CD4-positive, alpha-beta T cell treated with Interleukin-15 for 4 hours (primary cell): ENCODE measurements at places on chromosomes 16 and 17.

GRCh38 chr17:75345514-75346167, 56.4 kb upstream of the SLC25A19 start:
- DNase-seq, result peak; percentile 37

DNA sequence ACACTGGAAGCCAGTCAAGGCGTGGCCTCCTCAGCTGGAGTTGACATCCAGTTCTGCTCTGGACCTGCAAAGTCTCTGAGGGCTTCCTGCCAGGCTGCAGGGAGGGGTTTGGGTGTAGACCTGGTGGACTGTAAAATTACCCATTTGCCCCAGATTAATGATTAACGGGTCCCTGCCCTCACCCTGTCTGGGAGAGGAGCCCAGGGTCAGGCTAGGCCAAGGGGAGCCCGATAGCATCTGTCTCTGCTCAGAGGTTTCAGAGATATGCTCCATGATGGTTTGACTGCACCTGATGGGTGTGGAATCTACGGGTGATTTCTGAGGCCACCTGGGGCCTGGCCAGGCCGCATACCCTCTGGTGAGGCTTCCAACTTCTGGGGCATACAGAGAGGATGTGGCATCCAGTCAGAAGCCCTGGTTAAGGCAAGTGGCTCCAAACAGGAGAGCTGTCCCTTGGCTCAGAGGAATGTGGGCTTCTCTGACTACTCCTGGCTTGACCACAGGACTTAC, 11.2 kb downstream of the PPY start:
- DNase-seq, result no peak

DNA sequence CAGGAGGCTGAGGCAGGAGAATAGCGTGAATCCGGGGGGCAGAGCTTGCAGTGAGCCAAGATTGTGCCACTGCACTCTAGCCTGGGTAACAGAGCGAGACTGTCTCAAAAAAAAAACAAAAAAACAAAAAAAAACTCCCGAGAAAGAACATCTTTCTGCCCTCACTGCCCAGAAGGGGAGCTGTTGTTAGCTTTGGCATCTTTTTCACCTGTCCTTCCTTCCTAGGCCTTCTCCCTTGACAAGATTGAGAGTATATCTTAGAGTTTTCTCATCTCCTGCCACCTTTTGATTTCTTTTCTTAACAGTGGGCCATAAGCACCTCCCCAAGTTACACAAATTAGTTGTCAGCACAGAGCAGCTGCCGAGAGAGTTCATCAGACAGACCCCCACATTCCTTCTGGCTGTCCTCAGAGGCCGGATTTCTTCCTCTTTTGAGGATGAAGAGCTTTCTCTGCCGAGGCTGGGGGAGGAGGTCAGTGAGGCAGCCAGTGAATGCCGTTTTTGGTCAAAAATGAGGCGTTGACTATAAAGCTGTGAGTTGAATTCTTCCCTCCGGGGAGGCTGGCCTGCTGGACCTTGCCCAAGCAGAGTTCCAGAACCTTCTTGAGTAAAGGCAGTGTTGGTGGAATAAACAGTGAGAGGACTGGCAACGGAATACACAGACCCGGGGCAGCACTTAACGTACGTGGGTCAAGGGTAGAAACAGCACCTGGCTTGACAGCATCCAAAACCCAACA, 127.0 kb downstream of the ABCC6 start:
- no peak for DNase-seq

DNA sequence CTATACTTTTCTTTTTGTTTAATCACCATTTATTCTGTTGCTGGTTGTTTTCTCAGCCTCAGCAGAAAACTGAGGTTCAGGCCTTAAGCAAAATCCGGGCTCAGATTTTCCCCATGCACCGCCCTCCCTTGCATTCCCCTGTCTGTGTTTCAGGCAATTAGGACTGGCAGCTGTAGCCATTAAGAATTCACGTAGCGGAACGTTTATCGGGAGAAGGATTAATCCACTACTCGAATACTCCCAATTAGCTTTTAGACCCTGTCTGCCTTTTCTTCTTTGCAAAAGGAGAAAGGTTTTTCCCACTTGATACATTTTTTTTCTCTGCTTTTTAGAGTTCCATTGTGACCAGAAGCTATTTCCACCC, 173.1 kb downstream of the RPTOR start:
- DNase-seq, result no peak

- peak; percentile 100 for DNase-seq
Measured at GRCh38 chr16:31459687-31460581, 633 bp downstream of the ARMC5 start.

DNA sequence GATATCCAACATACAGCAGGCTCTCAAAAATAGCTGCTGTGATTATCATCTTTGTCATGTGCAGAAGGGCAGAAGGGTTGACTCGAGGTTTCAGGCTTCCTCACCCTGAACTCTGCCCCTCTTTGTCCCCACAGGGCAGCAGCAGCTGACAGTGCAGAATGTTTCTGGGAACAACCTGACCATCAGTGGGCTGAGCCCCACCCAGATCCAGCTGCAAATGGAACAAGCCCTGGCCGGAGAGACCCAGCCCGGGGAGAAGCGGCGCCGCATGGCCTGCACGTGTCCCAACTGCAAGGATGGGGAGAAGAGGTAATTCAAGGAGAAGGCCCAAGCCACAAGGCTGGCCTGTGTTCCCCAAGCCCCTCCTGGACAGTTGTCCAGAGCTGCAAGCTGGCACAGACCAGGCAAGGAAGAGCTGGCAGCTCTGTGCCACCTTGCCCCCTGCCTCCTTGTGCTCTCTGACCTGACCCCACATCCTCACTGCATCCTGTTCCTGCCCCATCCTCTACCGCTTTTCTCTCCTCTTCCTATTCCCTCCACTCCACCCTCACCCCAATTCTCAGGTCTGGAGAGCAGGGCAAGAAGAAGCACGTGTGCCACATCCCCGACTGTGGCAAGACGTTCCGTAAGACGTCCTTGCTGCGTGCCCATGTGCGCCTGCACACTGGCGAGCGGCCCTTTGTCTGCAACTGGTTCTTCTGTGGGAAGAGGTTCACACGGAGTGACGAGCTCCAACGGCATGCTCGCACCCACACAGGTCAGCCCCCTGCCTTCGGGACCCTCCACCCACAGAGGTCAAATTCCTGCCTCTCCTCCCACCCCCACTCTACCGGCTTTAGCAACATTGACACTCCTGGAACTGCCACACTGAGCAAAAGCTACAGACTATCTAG, 16.3 kb upstream of the PNPO start:
- no peak for DNase-seq

DNA sequence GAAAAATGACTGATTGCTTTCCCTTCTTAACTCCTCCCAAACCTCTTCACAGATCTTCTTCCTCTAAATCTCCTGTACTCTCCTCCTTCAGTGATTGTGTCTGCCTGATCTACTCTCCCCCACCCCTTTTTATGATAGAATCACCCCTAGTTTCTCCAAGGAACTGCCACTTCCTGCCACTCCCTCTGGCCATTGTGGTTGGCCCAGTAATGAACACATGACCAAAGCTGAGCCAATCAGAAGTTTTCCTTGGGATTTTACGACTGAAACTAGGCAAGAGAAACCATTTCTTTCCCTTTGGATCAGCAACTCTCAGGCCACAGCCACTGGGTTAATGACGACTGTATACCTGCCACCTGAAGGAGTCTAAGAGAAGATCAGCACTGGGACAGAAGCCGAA, 15.9 kb downstream of the IRX3 start:
- no peak for DNase-seq

- DNase-seq, result no peak
Measured at GRCh38 chr17:79987187-79987934, 48.3 kb downstream of the TBC1D16 start.

GRCh38 chr16:58284469-58284868, 10.4 kb downstream of the PRSS54 start:
- DNase-seq, result no peak

- DNase-seq, result no peak
Measured at GRCh38 chr17:6461792-6462524, 17.7 kb downstream of the PIMREG start.

GRCh38 chr17:13492737-13493122, 109.0 kb downstream of the HS3ST3A1 start:
- no peak for DNase-seq

DNA sequence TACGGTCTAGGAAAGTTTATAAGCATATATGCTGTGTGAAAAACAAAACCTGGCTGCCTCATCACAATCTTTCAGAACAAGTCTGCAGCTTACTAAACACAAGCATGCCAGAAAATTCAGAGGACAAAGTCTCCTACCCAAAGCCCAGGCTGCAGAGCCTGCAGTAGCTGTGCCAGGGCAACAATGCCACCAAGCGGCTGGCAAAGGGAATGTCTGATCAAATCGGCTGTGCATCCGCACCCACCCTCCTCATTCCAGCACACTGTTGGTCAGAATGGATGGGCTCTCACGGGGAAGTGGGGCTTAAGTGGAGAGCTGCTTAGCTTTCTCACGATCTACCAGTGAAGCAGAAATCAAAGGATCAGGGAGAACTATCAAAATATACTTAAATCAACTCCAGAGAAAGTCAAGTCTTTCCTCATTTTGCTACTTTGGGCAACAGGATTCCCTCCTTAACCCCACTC, 73.5 kb downstream of the CYTH1 start:
- DNase-seq, result peak; percentile 62

- DNase-seq, result no peak
Measured at GRCh38 chr17:79792984-79793923, 3.6 kb downstream of the CBX8 start.

GRCh38 chr16:71185347-71185746, 45.2 kb downstream of the HYDIN start:
- DNase-seq, result no peak

DNA sequence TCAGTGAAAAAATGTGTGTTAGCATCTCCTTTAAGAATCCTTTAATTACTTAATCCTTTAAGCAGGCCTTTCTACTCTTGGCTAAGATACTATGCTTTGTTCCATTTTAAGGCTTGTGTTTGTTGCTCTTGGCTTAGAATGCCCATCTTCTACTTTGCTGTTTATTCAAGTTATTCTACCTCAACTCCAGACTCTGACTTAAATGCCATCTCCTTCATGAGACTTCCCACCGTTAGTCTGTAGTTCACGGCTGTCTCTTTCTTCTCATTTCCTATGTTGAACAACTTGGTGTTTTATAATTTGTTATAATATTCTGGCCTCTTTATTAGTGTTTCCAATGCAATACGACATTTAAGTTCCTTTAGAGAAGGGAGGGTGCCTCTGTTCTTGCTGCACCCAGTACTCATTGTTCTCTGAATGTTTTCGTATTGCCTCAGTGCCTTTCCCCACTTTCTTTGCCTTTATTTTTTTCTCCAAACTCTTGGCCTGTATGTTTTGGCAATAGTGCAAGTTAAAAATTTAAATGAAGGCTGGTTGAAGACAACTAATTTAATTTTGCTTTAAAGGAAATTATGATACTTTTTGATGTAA, 6.1 kb upstream of the KRT10 start:
- no peak for DNase-seq

DNA sequence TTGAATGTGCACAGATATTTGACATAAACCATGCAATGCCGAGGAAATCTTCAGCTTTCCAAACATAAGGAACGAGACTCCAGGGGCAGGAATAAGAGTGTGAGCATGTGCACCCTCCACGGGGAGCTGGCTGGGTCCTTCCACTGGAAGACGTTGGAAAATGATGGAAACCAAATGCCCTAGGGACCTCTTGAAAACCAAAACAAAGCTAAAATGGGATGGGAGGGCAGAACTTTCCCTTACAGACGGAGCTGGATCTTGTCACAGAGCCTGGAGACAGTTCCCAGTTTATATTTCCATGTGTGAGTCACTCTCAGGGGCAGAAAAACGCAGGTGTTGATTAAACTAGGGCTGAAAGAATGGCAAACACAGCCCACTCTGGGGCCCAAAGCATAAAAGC, 34.4 kb upstream of the DNAH17 start:
- no peak for DNase-seq

GRCh38 chr16:67086822-67087221, 22.9 kb upstream of the PHAF1 start:
- DNase-seq, result no peak

DNA sequence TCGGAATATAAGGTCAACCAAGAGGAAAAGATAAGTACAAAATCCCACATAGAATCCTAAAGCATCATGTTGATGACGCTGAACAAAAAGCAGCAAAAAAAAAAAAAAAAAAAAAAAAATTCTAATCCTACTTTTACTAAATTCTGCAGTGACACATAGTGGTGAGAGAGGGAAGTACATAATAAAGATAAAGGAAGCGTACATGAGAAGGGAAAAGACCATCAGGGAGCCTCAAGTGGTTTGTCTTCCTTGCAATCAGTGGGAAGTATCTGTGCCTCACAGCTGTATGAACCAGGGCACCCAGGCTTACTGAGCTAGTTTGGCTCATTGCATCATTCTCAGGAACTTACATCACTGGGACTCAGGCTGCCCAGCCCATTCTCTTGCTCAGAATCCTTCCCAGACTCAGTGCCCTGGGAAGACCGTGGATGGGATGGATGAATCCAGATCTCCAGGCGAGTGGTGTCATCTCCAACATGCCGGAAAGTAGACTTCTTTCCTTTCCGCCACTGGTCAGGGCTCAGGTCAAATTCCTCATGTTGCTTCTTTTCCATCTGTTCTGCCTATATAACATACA, 21.2 kb downstream of the SMG6 start:
- peak; percentile 62 for DNase-seq

- DNase-seq, result no peak
Measured at GRCh38 chr17:1820528-1821252, 9.0 kb downstream of the SMYD4 start.

DNA sequence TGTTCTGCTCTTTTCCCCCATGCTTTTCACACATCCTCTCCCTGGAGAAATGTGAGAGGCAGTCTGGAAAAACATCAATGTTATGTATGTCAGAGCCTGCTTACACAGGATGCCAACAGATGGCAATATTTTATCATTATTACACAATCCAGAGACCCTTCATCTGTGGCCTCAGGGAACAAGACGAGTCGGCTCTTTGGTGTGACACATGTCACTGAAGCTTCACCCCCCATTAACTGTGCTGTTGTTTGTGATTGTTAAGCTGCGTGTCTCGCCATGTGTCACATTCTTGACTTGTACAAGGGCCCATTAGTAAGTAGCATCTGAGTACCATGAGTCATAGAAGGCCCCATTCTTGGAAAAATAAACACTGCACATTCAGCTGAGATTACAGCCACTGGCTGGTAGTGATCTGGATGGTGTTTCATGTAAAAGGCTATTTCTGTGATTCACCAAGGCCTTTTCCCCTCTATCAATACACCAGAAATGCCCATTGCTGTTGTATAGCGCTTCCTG, 682.1 kb upstream of the SOX9 start:
- DNase-seq, result no peak

GRCh38 chr17:49610883-49611584, 35.4 kb downstream of the NXPH3 start:
- DNase-seq, result no peak

DNA sequence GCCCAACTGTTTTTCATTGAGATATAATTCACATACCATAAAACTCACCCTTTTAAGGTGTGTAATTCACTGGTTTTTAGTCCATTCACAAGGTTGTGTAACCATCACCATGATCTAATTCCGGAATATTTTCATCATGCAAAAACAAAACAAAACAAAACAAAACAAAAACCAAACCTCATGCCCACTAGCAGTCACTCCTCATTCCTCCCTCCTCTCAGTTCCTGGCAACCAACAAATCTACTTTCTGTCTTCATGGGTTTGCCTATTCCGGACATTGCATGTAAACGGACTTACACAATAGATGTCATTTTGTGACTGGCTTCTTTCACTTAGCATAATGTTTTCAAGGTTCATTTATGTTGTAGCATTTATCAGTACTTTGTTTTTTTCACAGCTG, 4.5 kb upstream of the NOD2 start:
- DNase-seq, result no peak
